Renal pelvis (tissue), 12 donors: ENCODE measurements at places on chromosomes 1 and 21.

DNA sequence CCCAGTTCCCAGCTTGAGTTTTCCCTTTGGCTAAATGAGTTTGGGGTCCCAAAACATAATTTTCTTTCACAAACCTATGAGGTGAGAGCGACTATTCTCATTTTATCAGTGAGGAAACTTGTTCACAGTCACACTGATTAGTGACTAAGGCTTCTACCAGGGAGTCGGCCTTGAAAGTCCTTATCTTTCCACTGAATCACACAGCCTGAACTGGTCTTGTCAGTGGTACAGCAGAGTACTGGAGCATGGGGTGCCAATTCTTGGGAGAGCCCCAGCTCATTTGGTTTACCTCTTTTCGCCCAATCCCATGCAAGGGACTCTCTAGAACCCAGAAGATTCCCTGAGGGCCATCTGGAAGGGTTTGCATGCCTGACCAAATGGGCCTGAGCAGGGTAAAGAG lies 16.9 kb downstream of the HSD3B2 start:
- no peak for DNase-seq

DNA sequence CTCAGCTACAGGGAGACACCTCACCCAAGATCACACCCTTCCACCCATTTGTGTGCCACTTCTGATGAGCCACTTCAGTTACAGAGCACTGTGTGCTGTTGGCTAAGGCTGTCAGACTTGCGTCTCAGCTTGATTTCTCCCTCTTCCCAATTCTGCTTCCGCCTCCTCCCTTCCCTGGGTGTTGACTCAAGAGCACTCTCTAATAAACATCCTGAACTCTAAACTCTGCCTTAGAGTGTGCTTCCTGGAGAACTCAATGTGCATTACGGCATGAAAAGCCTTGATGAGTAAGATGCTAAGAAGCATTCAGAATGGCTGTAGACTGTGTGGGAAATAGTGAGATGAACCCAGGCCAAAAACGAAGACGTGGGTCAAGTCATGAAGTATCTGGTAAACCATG lies 54.9 kb upstream of the S1PR1 start:
- no peak for DNase-seq

- no peak for DNase-seq
Observed at GRCh38 chr1:25123551-25123950, 108.8 kb downstream of the SYF2 start.

- no peak for DNase-seq
Observed at GRCh38 chr1:32984090-32984454, 19.5 kb upstream of the RNF19B start.

DNA sequence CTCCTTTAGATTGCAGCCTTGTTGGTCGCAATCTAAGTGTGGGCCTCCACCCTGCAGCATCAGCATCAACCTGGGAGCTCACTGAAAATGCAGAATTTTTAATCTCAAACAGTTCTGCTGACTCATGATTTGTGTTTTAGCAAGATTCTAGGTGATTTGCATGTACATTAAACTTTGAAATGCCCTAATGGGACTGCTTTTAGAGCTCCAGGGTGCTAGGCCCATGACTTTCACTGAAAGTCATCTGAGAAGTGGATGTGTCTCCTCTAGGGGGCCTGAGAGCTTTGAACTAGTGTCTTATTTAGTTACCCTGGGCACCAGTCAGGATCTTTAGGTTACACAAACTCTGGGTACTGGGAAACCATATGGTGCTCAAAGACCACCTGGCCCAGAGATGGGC lies 9.0 kb downstream of the TRIM67 start:
- no peak for DNase-seq

DNA sequence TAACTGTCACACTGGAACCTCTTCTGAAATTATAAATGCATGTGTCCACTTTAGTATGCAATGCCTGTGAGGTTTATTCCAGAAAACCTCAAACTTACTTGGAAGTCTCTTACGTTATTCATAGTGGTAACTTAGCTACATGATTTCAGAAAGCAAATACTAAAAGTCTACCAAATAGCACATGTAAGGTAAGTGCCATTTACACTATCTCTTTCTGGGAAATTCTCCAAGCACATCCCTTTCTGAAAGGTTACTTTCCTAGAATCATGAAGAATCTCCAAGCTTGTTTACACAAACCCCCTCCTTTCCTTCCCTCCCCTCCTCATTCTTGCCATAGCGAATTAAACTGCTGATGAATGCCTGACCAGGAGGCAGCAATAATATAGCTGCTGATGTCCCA lies 42.5 kb downstream of the RAB3GAP2 start:
- no peak for DNase-seq

GRCh38 chr1:47439017-47439818 lies 1.4 kb downstream of the FOXD2 start:
- no peak for DNase-seq

GRCh38 chr1:84940481-84940880 lies 47.5 kb upstream of the LPAR3 start:
- no peak for DNase-seq

DNA sequence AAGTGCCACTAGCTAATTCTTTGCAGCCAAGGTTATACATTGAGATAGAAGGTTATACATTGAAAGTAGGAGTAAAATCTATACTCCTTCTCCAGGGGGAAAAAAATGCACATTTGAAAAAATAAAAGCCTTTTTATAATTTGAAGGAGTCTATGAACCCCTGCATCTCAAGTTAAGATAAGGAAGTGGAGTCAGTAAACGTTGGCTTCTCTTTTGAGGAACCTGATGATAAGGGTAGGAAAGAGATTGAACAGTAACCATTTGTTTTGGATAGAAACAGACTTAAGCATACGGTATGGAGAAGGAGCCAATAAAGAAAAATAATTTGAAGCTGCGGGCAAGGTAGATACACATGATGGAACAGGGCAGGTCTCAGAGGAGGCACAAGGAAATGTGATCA lies 64.1 kb downstream of the RPAP2 start:
- DNase-seq: no peak

DNA sequence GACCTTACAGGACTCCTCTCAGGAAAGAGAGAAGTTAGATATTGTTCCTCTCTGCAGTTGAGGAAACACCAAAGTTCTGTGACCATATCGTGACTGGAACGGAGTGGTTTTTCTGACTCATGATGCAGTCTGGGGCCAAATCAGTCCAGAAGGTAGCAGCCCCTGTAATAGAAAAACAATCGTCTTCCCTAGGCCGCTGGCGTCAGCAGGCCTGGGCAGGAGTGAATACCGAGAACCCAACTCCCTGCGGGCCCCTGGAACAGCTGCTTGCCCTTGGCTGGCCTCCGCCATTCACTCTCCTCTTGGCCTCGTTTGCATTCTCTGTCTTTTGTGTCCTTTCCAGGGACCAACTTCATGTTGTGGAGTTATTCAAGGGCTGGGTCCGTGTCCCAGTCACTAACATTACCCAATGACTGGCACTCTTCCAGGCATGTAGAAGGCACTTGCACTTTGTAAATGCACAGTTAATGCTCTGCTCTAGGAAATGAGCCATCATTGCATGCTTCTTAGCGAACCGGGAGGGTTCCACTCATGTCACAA lies 10.9 kb upstream of the CD101 start:
- DNase-seq: no peak

- peak; percentile 35 for DNase-seq
Observed at GRCh38 chr1:170126696-170127095, 19.1 kb upstream of the NTMT2 start.

DNA sequence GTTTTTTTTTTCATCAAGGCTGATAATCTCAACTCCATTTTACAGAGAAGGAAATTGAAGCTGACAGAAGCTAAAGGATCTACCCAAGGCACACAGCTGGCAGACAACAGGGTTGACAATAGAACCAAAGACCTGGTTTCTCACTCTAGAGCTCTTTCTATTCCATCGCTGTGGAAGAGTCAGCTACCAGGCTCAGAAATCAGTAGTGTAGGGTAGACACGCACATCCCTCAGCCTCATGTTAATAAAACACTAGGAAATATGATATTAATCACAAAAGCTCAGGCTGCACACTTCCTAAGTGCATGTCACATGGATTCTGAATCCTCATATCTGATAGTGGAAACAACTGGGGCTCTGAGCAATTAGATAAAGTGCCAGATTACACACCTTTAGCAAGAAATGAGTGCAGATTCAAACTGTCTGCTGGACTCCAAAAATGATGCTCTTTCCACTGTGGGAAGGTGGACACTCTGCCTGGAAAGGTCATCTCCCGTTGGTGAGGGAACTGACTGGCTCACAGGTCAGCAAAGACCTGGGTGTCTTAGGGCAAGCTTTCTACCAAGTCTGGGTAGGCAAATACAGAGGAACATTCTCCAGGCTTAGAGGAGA lies 139.1 kb downstream of the TGFBR3 start:
- DNase-seq: no peak

- DNase-seq: no peak
Observed at GRCh38 chr1:20854529-20854928, 67.4 kb upstream of the HP1BP3 start.

- no peak for DNase-seq
Observed at GRCh38 chr1:163093169-163093568, 24.0 kb downstream of the RGS4 start.

DNA sequence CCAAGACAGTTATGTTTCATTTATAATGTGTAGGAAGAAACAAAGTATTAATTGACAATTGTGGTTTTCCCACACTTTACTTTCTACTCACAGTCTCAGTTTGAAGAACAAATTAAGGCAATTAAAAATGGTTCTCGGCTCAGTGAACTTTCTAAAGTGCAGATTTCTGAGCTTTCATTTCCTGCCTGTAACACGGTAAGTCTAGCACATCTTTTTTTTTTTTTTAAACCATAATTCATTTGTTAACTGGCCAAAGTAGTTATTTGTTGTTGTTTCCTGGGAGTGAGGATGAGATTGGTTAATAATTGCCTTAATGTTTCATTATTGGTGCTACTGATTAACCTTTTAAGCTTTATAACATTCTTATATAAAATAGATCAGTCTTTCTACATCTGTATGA lies 75.1 kb downstream of the VPS26C start:
- DNase-seq: no peak

GRCh38 chr1:205528887-205529825 lies 24.7 kb downstream of the CDK18 start:
- DNase-seq: peak; percentile 76

DNA sequence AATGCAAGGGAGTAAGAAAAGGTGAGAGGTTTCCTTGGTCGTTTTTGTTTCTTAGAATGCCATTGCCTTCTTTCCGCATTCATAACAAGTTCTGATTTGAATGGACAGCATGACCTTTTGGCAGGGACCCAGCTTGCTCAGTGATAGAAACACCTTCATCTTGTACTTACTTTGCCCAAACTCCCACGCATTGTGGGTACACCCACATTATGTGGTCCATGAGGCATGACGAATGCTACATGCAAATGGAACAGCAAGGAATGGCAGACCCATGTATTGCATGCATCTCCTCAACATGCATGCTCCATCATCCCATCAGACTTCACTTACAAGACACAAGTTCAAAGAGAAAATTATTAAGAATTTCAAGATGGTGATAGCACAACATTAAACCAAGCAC lies 102.8 kb downstream of the CDC7 start:
- peak; percentile 65 for DNase-seq

- DNase-seq: peak; percentile 93
Observed at GRCh38 chr1:205298191-205298994, 23.2 kb downstream of the NUAK2 start.

DNA sequence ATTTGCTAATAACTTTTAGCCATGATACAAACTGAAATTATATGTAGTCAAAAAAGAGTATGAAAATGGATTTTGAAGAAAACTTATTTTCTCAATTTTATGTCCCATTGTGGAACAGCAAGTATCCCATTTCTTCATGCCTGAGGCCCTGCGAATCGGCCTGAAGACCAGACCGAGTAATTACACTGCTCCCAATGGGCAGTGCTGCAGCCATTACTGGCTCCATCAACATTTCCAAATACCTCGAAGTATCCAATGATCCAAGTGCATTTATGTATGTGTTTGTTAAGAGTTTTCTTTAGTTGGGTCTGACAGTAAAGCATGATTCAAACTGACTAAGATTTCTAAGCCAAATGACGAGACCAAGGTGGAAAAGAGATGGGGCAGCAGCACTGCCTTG lies 44.4 kb downstream of the HSF2BP start:
- DNase-seq: no peak

- no peak for DNase-seq
Observed at GRCh38 chr1:55463814-55464475, 248.8 kb upstream of the USP24 start.

DNA sequence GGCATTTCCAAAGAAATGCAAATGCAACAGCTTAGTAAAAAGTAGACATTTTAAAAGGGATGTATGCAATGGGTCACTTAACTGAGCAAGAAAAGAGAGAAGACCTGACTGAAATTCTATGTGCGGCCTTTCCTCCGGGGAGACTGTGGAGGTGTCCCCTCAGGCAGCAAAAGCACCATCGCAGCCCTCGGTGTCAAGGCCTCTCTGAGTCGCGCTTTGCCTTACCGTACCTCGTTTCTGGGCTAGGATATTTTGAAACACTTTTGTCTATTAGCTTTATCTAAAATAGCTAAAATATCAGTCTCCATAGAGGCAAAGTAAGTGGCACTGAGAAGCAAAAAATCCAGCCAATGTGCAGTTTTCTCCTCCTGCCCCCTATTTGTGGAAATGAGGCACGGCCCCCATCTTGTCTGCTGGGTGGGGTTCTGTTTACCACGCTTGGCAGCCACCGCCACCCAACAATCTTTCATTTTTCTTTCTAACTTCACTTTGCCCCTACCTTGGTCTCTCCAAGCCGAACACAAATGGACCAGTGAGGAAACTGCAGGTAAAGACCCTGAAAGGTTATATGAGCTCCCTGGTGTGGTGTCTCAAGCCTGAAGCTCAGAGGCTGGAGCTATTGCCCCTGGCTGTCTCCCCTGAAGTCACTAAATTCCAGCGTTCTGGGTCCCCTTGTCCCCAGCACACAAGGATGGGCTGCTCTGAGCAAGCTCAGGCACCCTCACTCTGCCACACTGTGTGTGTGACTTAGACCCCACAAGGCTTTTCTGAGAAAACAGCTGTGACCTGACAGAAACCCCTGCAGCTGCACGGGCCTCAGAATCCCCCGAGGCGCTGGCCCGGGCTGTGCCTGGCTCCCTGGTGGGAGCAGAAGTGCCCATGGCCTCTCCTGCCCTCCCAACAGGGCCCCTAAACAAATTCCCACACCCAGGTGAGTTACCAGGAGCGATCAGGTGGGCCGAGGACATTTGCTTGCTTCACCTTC lies 1.6 kb downstream of the CD247 start:
- DNase-seq: no peak

DNA sequence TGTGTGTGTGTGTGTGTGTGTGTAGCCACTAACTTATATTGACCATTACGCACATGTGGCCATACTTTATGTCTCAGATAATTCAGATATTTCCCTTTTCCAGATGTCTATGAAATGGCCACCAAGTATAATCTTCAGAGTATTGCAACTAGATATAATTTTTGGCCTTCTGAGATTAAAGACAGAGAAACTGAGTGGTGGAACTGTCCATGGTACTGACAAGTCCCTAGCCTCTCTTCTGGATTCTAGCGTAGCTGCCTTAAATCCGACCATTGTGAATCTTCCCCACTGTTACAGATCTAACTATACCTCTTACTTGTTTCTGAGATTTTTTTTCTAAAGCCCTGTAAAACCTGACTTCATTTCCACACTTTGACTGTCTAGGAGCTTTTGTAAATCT lies 100.0 kb upstream of the SERTAD4 start:
- DNase-seq: peak; percentile 33

- no peak for DNase-seq
Observed at GRCh38 chr21:39390212-39390765, 41.4 kb upstream of the HMGN1 start.
